ENCODE measurements at places on chromosomes 6 and 20. TPM values are rescaled to one million over a fixed set of nuclear protein-coding genes. Genes with fewer than 3 reads are reported as not detected.
A peak's percentile ranks its signal among the peaks of the same experiment; 100 is the strongest.

GRCh38 chr6:52984247-52984646, 10.8 kb downstream of the GSTA4 start:
- no peaks in the 10 kb centered on the region for H3K4me1 ChIP-seq
- H3K27me3 ChIP-seq = no peaks in the 10 kb centered on the region
- no peak for DNase-seq
- no peak overlapping the region for H3K27ac ChIP-seq
- H3K4me3 ChIP-seq = no peak overlapping the region

- no peak overlapping the region for H3K4me3 ChIP-seq
- H3K36me3 ChIP-seq = no peaks in the 10 kb centered on the region
- peak overlapping the region; percentile 4 for H3K27ac ChIP-seq
- peaks cover 22% of the 10 kb centered on the region for H3K4me1 ChIP-seq
Measured at GRCh38 chr6:11222385-11223277, 9.8 kb downstream of the NEDD9 start.

DNA sequence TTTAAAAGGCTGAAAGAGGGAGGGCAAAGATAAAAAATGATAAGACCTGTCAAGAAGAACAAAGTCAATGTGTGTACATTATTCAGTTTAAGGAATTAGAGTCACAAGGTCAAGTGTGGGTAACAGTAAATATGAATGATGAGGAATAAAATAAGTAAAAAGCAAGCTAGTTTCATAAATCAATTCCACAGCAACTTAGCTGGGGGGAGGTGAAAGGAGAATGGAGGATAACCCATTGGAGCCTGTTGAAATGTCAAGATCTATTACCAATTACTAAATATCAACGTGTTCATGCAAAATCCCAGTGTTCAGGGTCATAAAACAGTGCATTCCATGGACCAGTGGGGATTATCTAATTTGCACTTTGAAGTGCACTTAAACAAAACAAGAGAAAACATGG, 242.9 kb downstream of the TBX18 start:
- H3K4me3 ChIP-seq = no peak overlapping the region
- no peak overlapping the region for H3K27ac ChIP-seq
- H3K27me3 ChIP-seq = no peaks in the 10 kb centered on the region
- no peaks in the 10 kb centered on the region for H3K36me3 ChIP-seq
- no peak for DNase-seq

ZSCAN23 gene
- 5.6 TPM for total RNA-seq

EFCAB8 gene
- total RNA-seq = 0.53 TPM
